HepG2 (cell line): ENCODE measurements at places on chromosomes 13 and 19. TPM values are rescaled to one million over a fixed set of nuclear protein-coding genes. Genes with fewer than 3 reads are reported as not detected.

DNA sequence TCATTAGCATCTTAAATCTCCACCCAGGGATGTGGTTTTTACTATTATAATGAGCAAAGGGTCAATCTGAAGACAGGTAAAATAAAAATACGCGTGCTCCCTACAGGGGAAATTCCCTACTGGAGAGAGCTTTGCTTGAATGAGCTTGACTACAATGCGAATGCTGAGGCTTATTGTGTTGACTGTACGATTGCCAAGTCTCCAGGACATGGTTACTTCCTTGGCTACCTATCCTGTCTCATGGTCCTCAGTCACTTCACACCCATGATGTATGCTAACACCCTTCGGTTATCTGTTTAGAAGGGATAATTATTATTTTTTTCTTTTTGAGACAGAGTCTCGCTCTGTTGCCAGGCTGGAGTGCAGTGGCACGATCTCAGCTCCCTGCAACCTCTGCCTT, 61.7 kb downstream of the ZNF627 start:
- DNase-seq: no peak

GRCh38 chr19:16247353-16248182, 49.9 kb downstream of the AP1M1 start:
- peak; percentile 51 for DNase-seq

DNA sequence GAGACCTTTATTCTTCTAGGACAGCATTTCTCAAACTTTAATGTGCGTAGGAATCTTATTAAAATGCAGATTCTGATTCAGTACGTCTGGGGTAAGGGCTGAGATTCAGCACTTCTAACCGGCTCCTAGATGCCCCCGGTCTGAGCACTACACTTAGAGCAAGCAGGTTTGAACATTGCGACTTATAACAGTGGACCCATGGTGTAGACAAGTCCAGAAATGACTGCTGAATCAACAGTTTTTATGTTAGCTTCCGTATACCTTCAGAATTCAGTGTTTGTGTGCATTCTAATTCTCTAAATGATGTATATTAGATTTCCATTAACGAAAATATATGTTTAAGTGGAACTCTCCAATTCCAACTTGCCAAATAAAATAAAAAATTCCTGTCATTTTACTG, 17.5 kb upstream of the CPB2 start:
- no peak for DNase-seq

DNA sequence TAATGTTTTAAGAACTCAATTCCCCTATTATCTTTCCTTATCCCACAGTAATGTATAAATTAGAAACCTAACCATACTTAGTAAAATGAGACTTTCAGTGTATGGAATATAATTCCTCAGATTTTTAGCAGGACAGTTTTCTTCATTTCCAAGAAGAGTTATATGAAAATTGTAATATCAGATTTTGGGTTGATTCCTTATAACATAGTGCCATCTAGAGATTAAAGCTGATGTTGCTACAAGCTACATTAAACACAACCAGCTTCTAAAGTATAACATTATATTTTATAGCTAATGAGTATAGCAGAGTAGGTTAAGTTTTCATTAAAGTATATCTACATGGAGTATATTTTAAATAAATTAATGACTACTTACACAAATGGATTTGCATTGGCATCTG, 99.7 kb upstream of the MIR17HG start:
- no peak for DNase-seq

DNA sequence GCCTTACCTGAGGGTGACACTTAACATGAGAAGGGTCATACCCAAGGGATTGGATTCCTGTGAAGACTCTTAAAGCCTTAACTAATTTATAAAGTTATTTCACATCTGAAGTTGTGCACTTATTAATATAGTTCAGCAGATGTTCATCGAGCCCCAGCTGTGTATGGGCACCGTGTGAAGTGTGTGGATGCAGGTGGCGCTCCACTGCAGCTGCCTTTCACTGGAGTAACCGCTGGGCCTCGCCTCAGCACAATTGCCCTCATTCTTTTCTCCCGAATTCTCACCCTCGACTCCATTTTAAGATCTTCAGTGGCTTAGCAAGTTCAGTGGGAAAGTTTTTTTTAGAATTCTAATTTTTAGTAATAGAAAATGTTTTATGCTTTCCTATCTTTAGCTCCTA, 66.2 kb downstream of the DPY19L3 start:
- DNase-seq: no peak

GRCh38 chr13:97261254-97262005, 39.3 kb downstream of the MBNL2 start:
- DNase-seq: no peak

DNA sequence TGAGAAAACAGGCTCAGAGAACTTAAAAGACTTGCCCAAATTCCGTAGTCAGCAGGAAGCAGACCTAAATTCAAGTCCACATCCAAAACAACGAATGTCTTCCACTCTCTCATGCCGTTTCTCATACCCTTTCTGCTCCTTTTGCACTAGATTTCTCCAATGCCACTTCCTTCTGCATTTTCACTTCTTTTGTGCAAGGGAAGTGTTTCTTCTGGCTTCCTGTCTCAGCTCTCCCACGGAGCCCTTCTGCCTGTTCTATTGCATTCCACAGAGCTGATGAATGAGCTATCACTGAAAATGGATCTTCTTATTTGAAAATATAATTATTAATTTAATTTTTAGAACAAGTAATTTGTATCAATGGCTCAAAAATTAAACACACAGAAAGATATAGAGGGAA, 56.1 kb upstream of the STK24 start:
- DNase-seq: no peak

- DNase-seq: no peak
Measured at GRCh38 chr13:39913928-39914327, 258.5 kb downstream of the COG6 start.

DNA sequence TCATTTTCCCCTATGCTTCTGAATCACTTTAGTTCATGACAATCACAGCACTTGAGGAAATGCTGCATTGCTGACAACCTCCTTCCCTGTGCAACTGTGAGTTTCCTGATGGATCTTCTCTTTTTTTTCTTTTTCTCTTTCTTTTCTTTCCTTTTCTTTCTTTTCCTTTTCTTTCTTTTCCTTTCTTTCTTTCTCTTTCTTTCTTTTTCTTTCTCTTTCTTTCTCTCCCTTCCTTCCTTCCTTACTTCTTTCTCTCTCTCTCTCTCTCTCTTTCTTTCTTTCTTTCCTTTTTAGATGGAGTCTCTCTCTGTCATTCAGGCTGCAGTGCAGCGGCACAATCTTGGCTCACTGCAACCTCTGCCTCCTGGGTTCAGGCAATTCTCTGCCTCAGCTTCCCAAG, 247.9 kb upstream of the HTR2A start:
- no peak for DNase-seq

Gene ZSCAN22
- total RNA-seq: 2.5 and 3.1 TPM in 2 replicates

- no peak for DNase-seq
Measured at GRCh38 chr19:51098365-51099046, 9.7 kb downstream of the CTU1 start.

Gene KRTDAP
- total RNA-seq: 0.86 TPM in 1 of 2 replicates, not detected in the other

Gene SIGLEC8
- total RNA-seq: not detected in 2 replicates

DNA sequence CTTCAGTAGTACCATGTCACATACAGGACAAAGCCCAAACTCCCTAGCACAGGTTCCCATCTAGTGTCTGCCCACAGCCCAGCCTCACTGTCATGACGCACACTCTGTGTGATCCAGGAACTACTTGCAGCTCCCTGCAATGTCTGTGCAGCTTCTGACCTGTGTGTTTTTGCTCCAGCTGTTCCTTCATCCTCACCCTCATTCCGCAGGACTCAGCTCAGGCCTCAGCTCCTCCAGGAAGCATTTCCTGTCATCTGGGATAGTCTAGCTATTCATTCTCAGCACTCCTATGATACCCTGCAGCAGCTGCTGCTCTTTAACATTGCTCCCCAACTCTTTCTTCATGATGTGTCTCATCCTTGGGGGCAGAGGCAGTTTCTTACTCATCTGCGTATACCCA, 56.1 kb downstream of the ENOX1 start:
- no peak for DNase-seq

DNA sequence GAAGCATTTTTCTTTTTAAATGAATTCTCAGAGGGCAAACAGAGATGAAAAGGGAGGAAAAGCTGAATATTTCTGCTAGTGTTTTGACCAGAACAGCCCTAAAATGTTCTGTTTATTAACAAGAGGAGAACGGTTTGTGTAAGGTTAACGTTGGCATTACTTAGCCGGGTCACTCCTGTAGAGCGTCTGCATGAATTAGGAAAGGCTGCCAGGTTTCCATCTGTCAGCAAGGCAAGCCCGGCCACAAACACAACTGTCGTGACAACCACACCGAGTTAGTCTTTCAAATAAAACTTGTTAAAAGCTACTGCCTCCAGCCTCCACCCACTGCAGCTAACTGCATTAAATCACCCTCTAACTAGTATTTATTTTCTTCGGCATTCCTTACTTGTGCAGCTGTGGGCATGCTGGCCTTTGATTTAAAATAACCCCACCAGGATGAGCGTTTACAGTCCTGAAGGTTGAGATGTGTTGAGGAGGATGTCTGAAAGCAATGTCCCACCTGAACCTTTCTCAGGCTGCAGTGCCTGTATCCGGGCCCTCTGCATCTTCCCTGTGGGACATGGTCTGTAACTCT, 527.9 kb downstream of the FGF9 start:
- DNase-seq: no peak

Gene CEACAM21
- total RNA-seq: not detected in 2 replicates

Gene CYP4F3
- 5.6 and 17.8 TPM in 2 replicates for total RNA-seq

Gene CEACAM7
- total RNA-seq: not detected in 2 replicates
